ENCODE measurements at places on chromosomes 6 and 20.
A peak's percentile ranks its signal among the peaks of the same experiment; 100 is the strongest.

DNA sequence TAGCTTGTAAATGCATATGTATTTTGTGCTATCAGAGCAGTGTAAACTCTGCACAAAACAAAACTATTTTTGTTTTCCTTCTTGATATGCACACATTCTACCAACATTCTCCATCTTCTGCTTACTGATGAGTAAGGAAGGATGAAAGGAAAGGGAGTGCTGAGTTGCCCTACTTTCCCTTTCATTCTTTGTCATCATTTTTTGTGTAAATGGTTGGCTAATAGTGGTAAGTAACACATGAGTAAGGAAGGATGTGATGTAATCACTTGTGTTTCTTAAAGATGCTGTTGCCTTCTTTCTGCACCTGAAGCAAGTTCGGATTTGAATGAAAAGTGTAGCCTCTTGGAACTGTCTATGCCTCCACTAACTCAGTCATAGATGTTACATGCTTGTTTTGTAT is 4.6 kb upstream of the REV3L start:
- H3K4me1 ChIP-seq, result peaks cover 6% of the 10 kb centered on the region
- DNase-seq, result no peak
- no peaks in the 10 kb centered on the region for H3K27me3 ChIP-seq
- H3K27ac ChIP-seq, result no peak overlapping the region
- no peak overlapping the region for H3K4me3 ChIP-seq
- H3K36me3 ChIP-seq, result no peaks in the 10 kb centered on the region

DNA sequence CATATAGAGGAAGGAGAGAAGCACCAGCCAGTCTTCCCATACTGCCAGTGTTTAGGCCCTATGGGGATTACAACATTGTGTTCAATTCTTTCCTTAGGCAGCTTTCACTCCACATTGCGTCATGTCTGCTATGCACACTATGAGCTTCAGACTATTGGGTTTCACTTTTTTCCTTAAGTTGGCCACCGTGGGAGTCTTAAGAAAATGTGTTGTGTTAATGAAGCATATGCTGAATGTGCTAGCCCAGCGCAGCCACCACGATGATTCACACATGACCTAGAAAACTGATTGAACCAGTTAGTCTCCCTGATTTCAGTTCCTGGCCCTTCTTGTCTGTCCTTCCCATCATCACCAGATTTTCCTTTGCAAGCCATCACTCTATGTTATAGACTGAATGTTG is 21.5 kb downstream of the TUBB2B start:
- H3K36me3 ChIP-seq, result no peaks in the 10 kb centered on the region
- H3K27ac ChIP-seq, result no peak overlapping the region
- H3K4me3 ChIP-seq, result no peak overlapping the region
- DNase-seq, result no peak
- no peaks in the 10 kb centered on the region for H3K4me1 ChIP-seq

DNA sequence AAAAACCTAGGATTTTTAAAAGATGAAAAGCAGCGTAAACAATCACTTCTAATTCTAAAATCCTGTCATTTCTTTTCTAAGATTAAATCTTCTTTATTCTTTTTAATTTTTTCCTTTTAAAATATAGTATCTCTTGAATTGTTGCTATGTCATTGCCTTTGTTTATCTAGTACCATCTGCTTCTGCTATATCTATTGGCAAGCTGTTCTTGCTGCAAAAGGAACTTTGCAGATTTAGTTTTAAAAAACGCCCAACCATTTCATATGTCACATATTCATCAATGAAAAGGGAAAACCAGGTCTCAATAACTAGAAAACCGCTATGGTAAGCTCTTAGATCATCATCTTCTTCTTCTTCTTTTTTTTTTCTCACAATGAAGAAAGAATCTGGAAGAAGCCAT is 11.5 kb upstream of the EEF1A1 start:
- DNase-seq, result no peak
- no peaks in the 10 kb centered on the region for H3K4me1 ChIP-seq
- H3K4me3 ChIP-seq, result no peak overlapping the region
- no peak overlapping the region for H3K27ac ChIP-seq

GRCh38 chr6:113095841-113096240 is 748.7 kb downstream of the RFPL4B start:
- H3K27me3 ChIP-seq, result no peaks in the 10 kb centered on the region
- no peak for DNase-seq
- H3K4me3 ChIP-seq, result no peak overlapping the region
- no peaks in the 10 kb centered on the region for H3K36me3 ChIP-seq
- H3K27ac ChIP-seq, result no peak overlapping the region

DNA sequence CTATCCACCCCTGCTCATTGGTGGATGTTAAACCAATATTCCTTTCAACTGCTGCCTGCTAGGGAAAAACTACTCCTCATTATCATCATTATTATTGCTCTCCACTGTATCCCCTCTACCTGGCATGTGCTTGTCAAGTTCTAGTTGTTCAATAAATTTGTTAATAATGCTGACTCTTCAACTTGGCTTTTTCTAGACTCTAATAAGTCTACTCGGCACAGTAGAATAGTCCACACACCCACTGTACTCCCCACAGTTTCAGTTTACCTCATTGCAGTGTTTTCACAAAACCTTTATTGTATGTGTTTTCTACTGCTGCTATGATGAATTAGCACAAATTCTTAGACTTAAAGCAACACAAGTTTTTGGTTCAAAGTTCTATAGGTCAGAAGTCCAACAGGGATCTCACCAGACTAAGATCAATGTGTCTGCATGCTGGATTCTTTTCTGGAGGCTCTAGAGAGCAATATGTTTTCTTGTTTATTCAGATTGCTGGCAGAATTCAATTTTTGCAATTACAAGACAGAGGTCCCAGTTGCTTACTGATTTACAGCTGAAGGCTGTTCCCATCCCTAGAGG is 13.1 kb downstream of the BTN3A1 start:
- no peak overlapping the region for H3K4me3 ChIP-seq
- H3K27ac ChIP-seq, result no peak overlapping the region
- H3K4me1 ChIP-seq, result peaks cover under 1% of the 10 kb centered on the region
- no peaks in the 10 kb centered on the region for H3K27me3 ChIP-seq

DNA sequence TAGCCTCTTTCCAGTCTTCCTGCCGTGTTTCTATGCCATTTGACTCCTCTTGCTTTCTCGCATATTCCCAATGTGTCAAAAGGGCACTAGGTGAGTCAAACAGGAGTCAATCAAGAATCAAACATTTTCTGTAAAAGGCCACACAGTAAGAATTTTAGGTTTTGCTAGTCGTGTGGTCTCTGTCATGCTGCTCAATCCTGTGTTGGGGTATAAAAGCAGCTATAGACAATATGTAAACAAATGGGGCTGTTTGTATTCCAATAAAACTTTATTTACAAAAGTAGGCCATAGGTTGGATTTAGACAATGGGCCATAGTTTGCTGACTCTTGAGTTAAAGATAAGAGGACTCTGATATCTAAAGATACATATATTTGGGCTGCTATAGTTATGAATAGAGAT is 235.4 kb upstream of the BTBD3 start:
- H3K27me3 ChIP-seq, result no peaks in the 10 kb centered on the region
- H3K4me3 ChIP-seq, result no peak overlapping the region
- no peak for DNase-seq
- H3K36me3 ChIP-seq, result no peaks in the 10 kb centered on the region
- H3K4me1 ChIP-seq, result peaks cover 10% of the 10 kb centered on the region

GRCh38 chr6:7260291-7261031 is 52.5 kb downstream of the SSR1 start:
- H3K27me3 ChIP-seq, result no peaks in the 10 kb centered on the region
- peak overlapping the region; percentile 81 for H3K27ac ChIP-seq
- H3K4me1 ChIP-seq, result peaks cover 15% of the 10 kb centered on the region
- no peak for DNase-seq

DNA sequence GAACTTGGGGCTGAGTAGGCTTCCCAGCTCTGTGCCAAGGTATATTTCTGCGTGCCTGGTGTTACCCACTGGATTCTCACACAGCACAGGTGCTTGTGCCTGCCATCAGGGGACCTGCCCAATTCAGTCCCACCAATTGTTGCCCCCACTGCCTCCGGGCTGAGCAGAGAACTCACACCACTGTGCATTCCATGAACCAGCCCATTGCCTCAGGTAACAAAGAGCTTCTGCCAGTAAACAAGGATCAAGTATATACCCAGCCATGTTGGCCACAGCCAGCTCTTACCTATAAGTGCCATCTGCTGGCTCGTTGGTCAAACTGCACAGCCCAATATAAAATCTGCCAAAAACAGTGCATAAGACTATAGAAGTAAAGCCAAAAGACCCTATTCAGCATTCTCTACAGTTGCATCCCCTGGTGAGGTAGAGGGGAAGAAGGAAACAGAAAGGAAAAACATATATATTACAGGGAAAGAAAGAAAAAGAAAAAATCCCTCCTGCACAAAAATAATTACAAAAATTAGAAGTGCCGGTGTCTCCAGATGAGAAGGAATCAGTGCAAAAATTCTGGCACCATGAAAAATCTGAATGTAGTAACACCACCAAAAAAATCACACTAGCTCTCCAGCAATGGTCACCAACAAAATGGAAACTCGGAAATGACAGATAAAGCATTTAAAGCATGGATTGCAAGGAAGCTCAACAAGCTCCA is 241.4 kb downstream of the IBTK start:
- no peak overlapping the region for H3K4me3 ChIP-seq
- H3K27me3 ChIP-seq, result no peaks in the 10 kb centered on the region
- no peaks in the 10 kb centered on the region for H3K36me3 ChIP-seq
- H3K4me1 ChIP-seq, result no peaks in the 10 kb centered on the region
- H3K27ac ChIP-seq, result no peak overlapping the region

- no peak for DNase-seq
- H3K4me1 ChIP-seq, result no peaks in the 10 kb centered on the region
- no peaks in the 10 kb centered on the region for H3K27me3 ChIP-seq
- H3K27ac ChIP-seq, result no peak overlapping the region
These were observed 173.5 kb upstream of the IRAK1BP1 start for GRCh38 chr6:78693835-78694234.

DNA sequence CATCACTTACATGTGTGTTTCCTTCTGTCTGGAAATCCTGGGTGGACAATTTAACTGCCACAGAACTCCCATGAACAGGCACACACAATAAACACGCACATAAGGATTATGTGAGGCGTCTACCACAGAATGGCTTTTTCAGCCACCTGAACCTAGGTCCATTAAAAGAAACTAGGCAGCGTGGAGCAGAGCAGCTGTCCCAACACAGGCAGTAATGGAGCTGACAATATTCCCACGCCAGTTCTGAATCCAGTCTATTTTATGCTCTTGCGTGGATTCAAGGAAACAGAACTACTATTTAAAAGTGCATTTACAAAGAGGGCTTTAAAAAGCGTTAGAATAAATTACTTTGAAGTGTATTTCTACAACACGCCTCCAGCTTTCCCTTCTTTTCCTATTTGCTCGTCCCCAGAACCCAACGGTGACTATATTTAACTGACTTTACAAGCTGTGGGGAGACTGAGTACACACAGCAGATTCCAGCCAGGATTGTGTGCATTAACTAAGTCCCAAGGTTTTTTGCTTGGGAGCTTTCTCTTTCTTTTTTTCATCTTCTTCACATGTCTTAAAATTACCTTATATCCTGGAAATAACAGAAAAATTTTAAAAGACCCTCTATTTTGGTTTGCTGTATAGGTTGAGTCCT is 95.9 kb downstream of the GMDS start:
- no peak overlapping the region for H3K27ac ChIP-seq
- no peaks in the 10 kb centered on the region for H3K36me3 ChIP-seq
- no peak overlapping the region for H3K4me3 ChIP-seq
- H3K4me1 ChIP-seq, result no peaks in the 10 kb centered on the region
- no peaks in the 10 kb centered on the region for H3K27me3 ChIP-seq

GRCh38 chr6:24099181-24099580 is 26.8 kb upstream of the NRSN1 start:
- H3K36me3 ChIP-seq, result no peaks in the 10 kb centered on the region
- no peaks in the 10 kb centered on the region for H3K4me1 ChIP-seq
- H3K4me3 ChIP-seq, result no peak overlapping the region
- DNase-seq, result no peak
- no peaks in the 10 kb centered on the region for H3K27me3 ChIP-seq

DNA sequence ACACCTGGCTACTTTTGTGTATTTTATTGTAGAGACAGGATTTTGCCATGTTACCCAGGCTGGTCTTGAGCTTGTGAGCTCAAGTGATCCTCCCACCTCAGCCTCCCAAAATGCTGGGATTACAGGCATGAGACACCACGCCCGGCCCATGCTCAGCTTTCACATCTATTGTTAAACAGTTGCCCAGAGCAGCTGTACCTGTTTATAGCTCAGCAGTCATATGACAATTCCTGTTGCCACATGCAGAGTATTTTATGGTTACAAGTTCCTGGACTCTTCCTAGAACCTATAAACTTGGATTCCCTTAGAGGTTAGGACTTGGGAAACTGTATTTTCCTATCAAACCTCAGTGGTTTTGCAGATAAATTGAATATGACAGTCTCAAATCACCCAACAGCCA is 188.3 kb upstream of the KCNG1 start:
- H3K27me3 ChIP-seq, result no peaks in the 10 kb centered on the region
- no peak overlapping the region for H3K4me3 ChIP-seq
- H3K36me3 ChIP-seq, result no peaks in the 10 kb centered on the region
- DNase-seq, result no peak
- H3K4me1 ChIP-seq, result no peaks in the 10 kb centered on the region
- no peak overlapping the region for H3K27ac ChIP-seq

- H3K36me3 ChIP-seq, result no peaks in the 10 kb centered on the region
- DNase-seq, result no peak
- H3K27ac ChIP-seq, result no peak overlapping the region
- H3K4me1 ChIP-seq, result no peaks in the 10 kb centered on the region
- H3K4me3 ChIP-seq, result no peak overlapping the region
- no peaks in the 10 kb centered on the region for H3K27me3 ChIP-seq
These were observed 15.0 kb downstream of the JPH2 start for GRCh38 chr20:44171775-44172571.

DNA sequence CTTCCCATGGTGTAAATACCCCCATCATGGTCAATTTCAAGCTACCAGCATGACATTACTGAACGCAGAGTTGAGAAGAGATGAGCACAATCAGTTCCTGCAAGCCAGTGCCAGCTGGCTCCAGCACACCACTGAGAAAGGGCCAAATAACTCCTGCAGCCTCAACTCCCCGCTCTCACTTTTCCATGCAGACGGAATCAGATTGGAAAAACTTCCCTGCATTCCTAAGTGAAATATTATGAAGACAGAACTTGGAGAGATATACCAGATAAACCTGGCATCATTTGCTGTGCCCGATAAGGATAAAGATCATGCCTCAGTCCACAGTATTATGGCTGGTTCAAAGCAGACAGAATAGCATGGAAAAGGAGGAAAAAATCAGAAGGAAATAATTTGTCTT is 56.7 kb downstream of the FILIP1 start:
- H3K27me3 ChIP-seq, result no peaks in the 10 kb centered on the region
- H3K4me3 ChIP-seq, result no peak overlapping the region
- no peak for DNase-seq
- no peak overlapping the region for H3K27ac ChIP-seq

GRCh38 chr6:15365273-15365687 is 119.4 kb downstream of the JARID2 start:
- H3K4me1 ChIP-seq, result peaks cover 33% of the 10 kb centered on the region
- no peak overlapping the region for H3K4me3 ChIP-seq
- no peak for DNase-seq
- H3K36me3 ChIP-seq, result no peaks in the 10 kb centered on the region
- H3K27ac ChIP-seq, result no peak overlapping the region
- no peaks in the 10 kb centered on the region for H3K27me3 ChIP-seq

- H3K4me1 ChIP-seq, result peaks cover 70% of the 10 kb centered on the region
- no peak for DNase-seq
- H3K27ac ChIP-seq, result peak overlapping the region; percentile 81
- no peak overlapping the region for H3K4me3 ChIP-seq
- H3K27me3 ChIP-seq, result no peaks in the 10 kb centered on the region
These were observed 8.8 kb upstream of the TAF8 start for GRCh38 chr6:42041481-42042053.

GRCh38 chr20:19692100-19692499 is 66.0 kb upstream of the RIN2 start:
- no peak for DNase-seq
- H3K36me3 ChIP-seq, result no peaks in the 10 kb centered on the region
- peaks cover 5% of the 10 kb centered on the region for H3K4me1 ChIP-seq
- H3K27me3 ChIP-seq, result no peaks in the 10 kb centered on the region
- no peak overlapping the region for H3K27ac ChIP-seq

All from upper lobe of left lung (tissue), 6 donors.